ENCODE measurements at places on chromosomes 4 and X. TPM values are rescaled to one million over a fixed set of nuclear protein-coding genes. Genes with fewer than 3 reads are reported as not detected.
A peak's percentile ranks its signal among the peaks of the same experiment; 100 is the strongest.

- H3K27ac ChIP-seq: no peak overlapping the region
- H3K36me3 ChIP-seq: no peaks in the 10 kb centered on the region
- peaks cover 30% of the 10 kb centered on the region for H3K27me3 ChIP-seq
- H3K4me3 ChIP-seq: no peak overlapping the region
These were observed 71.7 kb downstream of the CPZ start for GRCh38 chr4:8664031-8664805.

GRCh38 chrX:316351-317325 is 2.0 kb downstream of the GTPBP6 start:
- no peak for DNase-seq
- peaks cover 27% of the 10 kb centered on the region for H3K36me3 ChIP-seq
- H3K4me1 ChIP-seq: no peaks in the 10 kb centered on the region
- H3K4me3 ChIP-seq: no peak overlapping the region

FOXR2 gene
- total RNA-seq: not detected

HNRNPD gene
- 188 TPM for total RNA-seq

- no peak overlapping the region for H3K4me3 ChIP-seq
- peaks cover 6% of the 10 kb centered on the region for H3K4me1 ChIP-seq
- no peaks in the 10 kb centered on the region for H3K36me3 ChIP-seq
- H3K27me3 ChIP-seq: 0 out of 2 replicates have a peak, but pooled peaks cover 3% of the 10 kb centered on the region
- no peak for DNase-seq
- no peak overlapping the region for H3K27ac ChIP-seq
These were observed 67.7 kb downstream of the PPARGC1A start for GRCh38 chr4:23822181-23822580.

DNA sequence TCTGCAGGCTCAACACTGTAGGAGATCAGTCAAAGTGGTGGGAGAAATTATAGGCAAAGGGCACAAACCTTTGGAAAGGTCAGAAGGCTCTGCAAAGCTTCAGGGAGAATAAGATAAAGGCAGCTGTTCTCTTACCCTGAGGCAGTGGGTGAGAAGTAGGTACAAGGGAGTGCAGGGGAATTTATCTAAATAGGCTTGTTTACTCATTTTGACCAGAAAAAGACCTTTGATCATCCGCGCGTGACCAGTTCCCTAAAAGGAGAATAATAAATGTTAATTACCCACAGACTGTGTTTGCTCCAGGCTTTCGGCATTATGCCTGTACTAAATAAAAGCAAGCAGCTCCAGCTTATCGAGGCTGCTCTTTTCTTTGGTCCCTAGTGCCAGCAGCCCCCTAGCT is 9.3 kb downstream of the FGFBP2 start:
- H3K4me1 ChIP-seq: no peaks in the 10 kb centered on the region
- H3K27me3 ChIP-seq: no peaks in the 10 kb centered on the region
- DNase-seq: no peak
- H3K4me3 ChIP-seq: no peak overlapping the region
- no peaks in the 10 kb centered on the region for H3K36me3 ChIP-seq

DNA sequence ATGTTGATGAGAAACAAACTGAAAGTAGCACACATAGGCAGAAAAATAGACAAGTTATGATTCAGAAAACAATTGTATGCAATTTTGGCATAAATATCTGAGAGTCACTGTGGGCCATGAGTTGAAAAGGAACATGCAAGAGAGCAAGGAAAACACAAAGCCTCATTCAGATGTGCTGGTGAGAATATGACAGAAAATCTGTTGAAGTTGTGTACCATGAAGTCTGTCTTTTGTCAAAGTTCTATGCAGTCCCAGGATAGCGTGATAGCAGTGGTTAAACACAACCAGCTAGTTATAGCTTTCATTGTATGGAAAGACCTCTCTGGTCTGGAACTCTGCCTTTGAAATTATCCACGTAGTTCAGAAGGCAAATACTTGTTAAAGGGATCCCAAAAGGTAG is 53.0 kb downstream of the TMEM154 start:
- no peak overlapping the region for H3K27ac ChIP-seq
- H3K36me3 ChIP-seq: no peaks in the 10 kb centered on the region
- no peak overlapping the region for H3K4me3 ChIP-seq
- H3K4me1 ChIP-seq: no peaks in the 10 kb centered on the region

DNA sequence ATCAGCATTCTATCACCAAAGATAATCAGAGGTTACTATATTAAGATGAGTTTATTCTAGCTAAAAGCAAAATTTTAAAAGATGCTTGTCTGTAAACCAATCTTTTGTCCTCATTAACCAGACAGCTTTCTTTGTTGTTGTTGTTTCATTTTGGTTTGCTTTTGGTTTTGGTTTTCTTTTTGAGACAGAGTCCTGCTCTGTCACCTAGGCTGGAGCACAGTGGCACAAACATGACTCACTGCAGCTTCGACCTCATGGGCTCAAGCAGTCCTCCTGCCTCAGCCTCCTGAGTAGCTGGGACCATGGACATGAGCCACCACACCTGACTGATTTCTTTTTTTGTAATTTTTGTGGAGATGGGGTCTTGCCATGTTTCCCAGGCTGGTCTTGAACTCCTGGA is 102.9 kb downstream of the COX18 start:
- no peak overlapping the region for H3K4me3 ChIP-seq
- no peaks in the 10 kb centered on the region for H3K36me3 ChIP-seq
- H3K27me3 ChIP-seq: no peaks in the 10 kb centered on the region

GRCh38 chrX:39631276-39632229 is 466.2 kb downstream of the BCOR start:
- H3K36me3 ChIP-seq: no peaks in the 10 kb centered on the region
- H3K4me1 ChIP-seq: peaks cover 11% of the 10 kb centered on the region
- no peak overlapping the region for H3K4me3 ChIP-seq
- H3K27ac ChIP-seq: no peak overlapping the region
- DNase-seq: no peak

NUDT11 gene
- 35.8 TPM for total RNA-seq

GRCh38 chr4:181911420-181911819 is 331.8 kb upstream of the TENM3 start:
- no peaks in the 10 kb centered on the region for H3K27me3 ChIP-seq
- no peak for DNase-seq
- H3K4me1 ChIP-seq: no peaks in the 10 kb centered on the region
- no peak overlapping the region for H3K27ac ChIP-seq

RAB33B gene
- 7.7 TPM for total RNA-seq

DNA sequence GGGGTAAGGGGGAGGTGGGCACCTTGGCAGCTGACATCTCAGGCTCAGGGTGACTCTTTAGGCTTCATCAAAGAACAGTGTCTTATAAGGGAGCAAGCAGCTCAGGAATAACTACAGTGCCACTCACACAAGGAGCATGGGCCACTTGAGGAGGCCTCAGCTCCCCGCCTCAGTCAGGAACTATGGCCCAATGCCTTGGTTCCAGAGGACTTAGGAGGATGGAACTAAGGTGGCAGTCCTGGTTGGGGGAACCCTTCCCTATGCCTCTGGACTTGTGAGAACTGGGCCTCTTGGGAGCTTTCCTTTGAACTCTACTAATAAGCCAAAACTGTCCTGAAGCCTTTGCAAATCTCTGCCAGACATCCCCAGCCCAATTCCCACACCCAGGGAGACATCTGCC is 160.6 kb downstream of the EFNB1 start:
- no peak for DNase-seq
- no peak overlapping the region for H3K27ac ChIP-seq
- no peaks in the 10 kb centered on the region for H3K36me3 ChIP-seq
- no peaks in the 10 kb centered on the region for H3K4me1 ChIP-seq
- no peaks in the 10 kb centered on the region for H3K27me3 ChIP-seq
- no peak overlapping the region for H3K4me3 ChIP-seq

DNA sequence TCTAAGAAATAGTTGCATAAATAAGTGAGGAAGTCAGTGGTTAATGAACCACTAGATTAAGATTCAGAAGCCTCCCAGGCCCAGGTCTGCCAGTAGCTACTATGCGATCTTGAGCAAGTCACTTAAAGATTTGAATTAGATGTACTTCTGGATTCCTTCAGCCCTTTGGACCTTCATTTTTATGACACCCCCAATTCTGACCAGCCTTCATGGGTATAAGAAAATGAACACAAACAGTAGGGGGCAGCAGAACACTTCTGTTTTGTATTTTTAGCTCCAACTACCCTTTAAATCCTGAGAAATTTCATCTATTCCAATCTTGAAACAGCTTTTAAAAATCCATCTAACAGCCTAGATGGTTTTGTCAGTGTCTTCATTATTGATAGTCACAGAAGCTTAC is 19.0 kb downstream of the TMEM47 start:
- H3K4me1 ChIP-seq: no peaks in the 10 kb centered on the region
- no peak overlapping the region for H3K4me3 ChIP-seq
- 0 out of 2 replicates have a peak, but pooled peaks cover 4% of the 10 kb centered on the region for H3K36me3 ChIP-seq
- peak; percentile 45 for DNase-seq
- H3K27ac ChIP-seq: no peak overlapping the region

- H3K27ac ChIP-seq: no peak overlapping the region
- no peak overlapping the region for H3K4me3 ChIP-seq
- no peak for DNase-seq
- no peaks in the 10 kb centered on the region for H3K4me1 ChIP-seq
- H3K36me3 ChIP-seq: no peaks in the 10 kb centered on the region
- H3K27me3 ChIP-seq: no peaks in the 10 kb centered on the region
These were observed 6.7 kb downstream of the SUV39H1 start for GRCh38 chrX:48703228-48703627.

DNA sequence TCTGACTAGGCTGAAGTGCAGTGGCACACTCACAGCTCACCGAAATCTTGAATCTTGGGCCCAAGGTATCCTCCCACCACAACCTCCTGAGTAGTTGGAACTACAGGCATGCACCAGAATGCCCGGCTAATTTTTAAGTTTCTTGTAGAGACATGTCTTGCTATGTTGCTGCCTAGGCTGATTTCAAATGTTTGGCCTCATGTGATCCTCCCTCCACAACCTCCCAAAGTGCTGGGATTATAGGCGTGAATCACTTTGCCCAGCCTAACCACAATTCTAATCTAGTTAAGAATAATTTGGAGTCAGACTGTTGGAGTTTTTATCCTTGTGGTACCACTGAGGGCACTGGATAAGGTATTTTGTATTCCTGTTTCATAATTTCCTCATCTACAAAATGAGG is 317.5 kb upstream of the AGA start:
- DNase-seq: no peak
- no peak overlapping the region for H3K27ac ChIP-seq
- no peaks in the 10 kb centered on the region for H3K36me3 ChIP-seq
